Aortic smooth muscle cell (primary cell): ENCODE measurements at places on chromosomes 7 and 10. TPM values are rescaled to one million over a fixed set of nuclear protein-coding genes. Genes with fewer than 3 reads are reported as not detected.

Gene RP9
- 9.8 and 10.2 TPM in 2 replicates for total RNA-seq

Gene LIPF
- not detected in 2 replicates for total RNA-seq

Gene POLD2
- 81.6 and 104 TPM in 2 replicates for total RNA-seq

Gene UCMA
- not detected in 2 replicates for total RNA-seq

Gene GIMAP5
- total RNA-seq = 0.12 and 0.26 TPM in 2 replicates

Gene LRRN3
- total RNA-seq = 12.4 and 42.8 TPM in 2 replicates

Gene PLEKHS1
- total RNA-seq = not detected in 2 replicates

Gene OPN4
- not detected in 2 replicates for total RNA-seq

Gene MBLAC1
- total RNA-seq = 2.5 and 3.2 TPM in 2 replicates

Gene SLC26A4
- 20.5 and 21.2 TPM in 2 replicates for total RNA-seq

Gene XRCC2
- total RNA-seq = 1.6 and 3.0 TPM in 2 replicates

Gene GDF2
- total RNA-seq = not detected in 2 replicates

Gene SCIN
- total RNA-seq = under 0.01 and 0.25 TPM in 2 replicates

Gene OR2A1
- total RNA-seq = under 0.01 and 0.19 TPM in 2 replicates

Gene LAMB1
- 549 and 614 TPM in 2 replicates for total RNA-seq

Gene GOT1
- total RNA-seq = 20.0 and 21.7 TPM in 2 replicates

Gene MCM10
- total RNA-seq = 5.2 and 14.3 TPM in 2 replicates

Gene HMX2
- total RNA-seq = not detected in 2 replicates

Gene SYT15
- under 0.01 and 0.06 TPM in 2 replicates for total RNA-seq

Gene TDRD1
- total RNA-seq = 0.92 and 1.9 TPM in 2 replicates

Gene HPS6
- 21.5 and 22.5 TPM in 2 replicates for total RNA-seq

Gene LRRD1
- total RNA-seq = 0.12 and 0.13 TPM in 2 replicates

Gene TMEM236
- total RNA-seq = 0.06 TPM in 1 of 2 replicates, not detected in the other

Gene PILRA
- 0.62 TPM in 1 of 2 replicates, not detected in the other for total RNA-seq

Gene FASTK
- 72.1 and 82.5 TPM in 2 replicates for total RNA-seq

Gene CPED1
- total RNA-seq = 94.2 and 162 TPM in 2 replicates

Gene MYL7
- not detected in 2 replicates for total RNA-seq

Gene CHAT
- 0.06 TPM in 1 of 2 replicates, not detected in the other for total RNA-seq

Gene MMRN2
- total RNA-seq = 12.5 and 13.2 TPM in 2 replicates

Gene PLAC9
- total RNA-seq = 69.5 and 73.6 TPM in 2 replicates

Gene NANOS1
- 1.1 and 1.2 TPM in 2 replicates for total RNA-seq

Gene CUL2
- 25.5 and 27.3 TPM in 2 replicates for total RNA-seq

Gene FAM25G
- not detected in 2 replicates for total RNA-seq

Gene SP8
- total RNA-seq = not detected in 2 replicates

Gene NEBL
- total RNA-seq = 0.06 and 0.26 TPM in 2 replicates

Gene NUDT13
- total RNA-seq = 1.3 and 2.0 TPM in 2 replicates

Gene TLL2
- under 0.01 and 0.06 TPM in 2 replicates for total RNA-seq

Gene GPR15LG
- not detected in 2 replicates for total RNA-seq

Gene CPA4
- 0.92 and 1.6 TPM in 2 replicates for total RNA-seq

Gene POM121L12
- not detected in 2 replicates for total RNA-seq

Gene DDX56
- total RNA-seq = 33.2 and 45.7 TPM in 2 replicates

Gene MOGAT3
- not detected in 2 replicates for total RNA-seq

Gene SNX10
- total RNA-seq = 0.13 TPM in 1 of 2 replicates, not detected in the other

Gene HYAL4
- not detected in 2 replicates for total RNA-seq

Gene MUC3A
- not detected in 2 replicates for total RNA-seq

Gene NKX2-3
- total RNA-seq = not detected in 2 replicates

Gene FMC1
- total RNA-seq = 8.8 and 11.8 TPM in 2 replicates

Gene ALOX5
- total RNA-seq = not detected in 2 replicates

Gene PALS2
- total RNA-seq = 20.9 and 33.6 TPM in 2 replicates

Gene CDC14C
- not detected in 2 replicates for total RNA-seq

Gene OR2A42
- 0.06 TPM in 1 of 2 replicates, not detected in the other for total RNA-seq

Gene PUS7
- 10.6 and 14.9 TPM in 2 replicates for total RNA-seq

Gene RHOBTB1
- total RNA-seq = 9.4 and 13.8 TPM in 2 replicates

Gene ACHE
- not detected in 2 replicates for total RNA-seq

Gene ZNF398
- total RNA-seq = 6.7 and 6.8 TPM in 2 replicates

Gene A1CF
- total RNA-seq = not detected in 2 replicates

Gene SMO
- 3.9 and 7.5 TPM in 2 replicates for total RNA-seq

Gene SEC61G
- 192 and 201 TPM in 2 replicates for total RNA-seq
